ENCODE measurements at places on chromosomes 2 and 18. TPM values are rescaled to one million over a fixed set of nuclear protein-coding genes. Genes with fewer than 3 reads are reported as not detected.

Gene MYO5B
- total RNA-seq, result 29.8 TPM

- DNase-seq, result no peak
These were observed 1.1 kb upstream of the ONECUT2 start for GRCh38 chr18:57433934-57434535.

Gene ASTL
- not detected for total RNA-seq

Gene IL37
- not detected for total RNA-seq

Gene MLPH
- total RNA-seq, result 2.9 TPM

Gene DCC
- total RNA-seq, result not detected
